Activated gamma-delta T cell treated with Interleukin-2 at 50 U/mL for 16 hours (primary cell): ENCODE measurements at places on chromosomes 7 and 10.

- DNase-seq, result no peak
These were observed 91.4 kb upstream of the PTN start for GRCh38 chr7:137434946-137435345.

DNA sequence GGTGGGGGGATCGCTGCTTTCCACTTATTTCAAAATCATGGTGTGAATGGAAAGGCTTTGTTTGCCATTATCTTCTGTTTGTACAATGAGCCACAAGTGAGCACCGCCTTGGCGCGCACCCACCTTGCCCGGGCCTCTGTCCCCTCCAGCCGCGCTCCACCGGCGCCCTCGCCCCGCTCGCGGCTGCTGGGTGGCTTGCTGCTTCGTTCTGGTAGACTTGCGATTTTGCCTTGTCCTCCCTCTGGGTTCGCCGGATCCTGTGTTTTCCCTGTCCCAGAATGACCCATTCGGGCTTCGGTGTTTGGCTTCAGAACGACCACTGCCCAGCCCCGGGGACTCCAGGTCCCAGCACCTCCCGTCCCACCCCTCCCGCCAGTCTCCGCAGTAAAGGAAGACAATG is 273.0 kb upstream of the BMPER start:
- no peak for DNase-seq

DNA sequence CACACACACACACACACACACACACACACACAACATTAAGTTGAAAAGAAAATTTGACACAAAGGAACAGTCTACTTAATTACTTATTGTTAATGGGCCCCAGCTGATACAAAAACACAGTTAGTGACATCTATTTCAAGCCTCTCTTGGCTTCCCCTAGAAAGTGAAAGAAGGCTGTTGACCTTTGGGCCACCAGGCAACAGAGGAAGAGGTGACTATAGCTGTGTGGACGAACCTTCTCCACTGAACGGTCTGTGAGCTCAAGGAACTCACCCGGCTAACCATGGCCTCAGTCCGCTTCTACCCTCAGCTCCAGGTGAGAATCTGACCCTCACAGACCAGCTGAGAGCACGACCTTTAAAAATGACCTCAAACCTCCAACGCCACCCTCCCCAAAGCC is 32.9 kb upstream of the CALN1 start:
- no peak for DNase-seq

DNA sequence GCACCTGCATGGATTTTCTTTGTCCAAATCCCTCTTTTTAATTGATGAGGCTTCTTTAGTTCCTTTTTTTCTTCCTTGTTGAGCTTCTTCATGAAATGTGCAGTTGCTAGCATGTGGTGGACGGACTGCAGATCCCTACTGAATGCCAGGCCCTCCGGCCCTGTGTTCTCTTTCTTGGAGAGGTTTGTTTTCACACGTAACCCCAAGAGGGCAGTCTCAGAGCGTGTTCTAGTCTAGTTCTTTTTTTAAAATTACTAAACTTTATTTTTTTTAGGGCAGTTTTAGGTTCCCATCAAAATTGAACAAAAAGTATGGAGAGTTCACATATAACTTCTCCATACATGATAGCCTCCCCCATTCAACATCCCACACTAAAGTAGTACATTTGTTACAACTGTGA is 190.0 kb downstream of the CFTR start:
- no peak for DNase-seq

GRCh38 chr7:82676777-82677463 is 233.3 kb upstream of the CACNA2D1 start:
- no peak for DNase-seq

DNA sequence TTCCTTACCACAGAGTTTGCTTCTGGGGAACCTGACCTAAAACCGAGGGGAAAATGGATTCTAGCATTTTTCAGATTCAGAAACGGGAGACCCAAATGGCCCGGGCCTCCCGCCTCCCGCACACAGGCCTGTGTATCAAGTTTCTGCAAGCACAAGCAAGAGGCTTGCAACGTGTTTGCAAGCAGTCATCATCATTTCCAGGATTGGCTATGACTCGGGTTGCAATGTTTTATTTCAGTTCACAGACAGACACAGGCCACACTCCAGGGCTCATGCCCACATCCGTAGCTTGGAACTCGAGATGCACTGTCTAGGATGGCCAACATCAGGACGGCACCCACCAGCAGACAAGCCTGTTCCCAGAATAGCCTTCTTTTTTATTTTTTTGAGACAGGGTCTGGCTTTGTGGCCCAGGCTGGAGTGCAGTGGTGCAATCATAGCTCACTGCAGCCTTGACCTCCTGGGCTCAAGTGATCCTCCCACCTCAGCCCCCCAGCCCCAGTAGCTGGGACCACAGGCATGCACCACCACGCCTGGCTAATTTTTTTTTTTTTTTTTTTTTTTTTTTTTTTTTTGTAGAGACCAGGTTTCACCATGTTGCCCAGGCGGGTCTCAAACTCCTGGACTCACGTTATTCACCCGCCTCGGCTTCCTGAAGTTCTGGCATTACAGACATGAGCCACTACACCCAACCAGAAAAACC is 68.1 kb upstream of the FOXK1 start:
- no peak for DNase-seq

GRCh38 chr10:24806262-24806661 is 82.6 kb upstream of the ARHGAP21 start:
- no peak for DNase-seq

DNA sequence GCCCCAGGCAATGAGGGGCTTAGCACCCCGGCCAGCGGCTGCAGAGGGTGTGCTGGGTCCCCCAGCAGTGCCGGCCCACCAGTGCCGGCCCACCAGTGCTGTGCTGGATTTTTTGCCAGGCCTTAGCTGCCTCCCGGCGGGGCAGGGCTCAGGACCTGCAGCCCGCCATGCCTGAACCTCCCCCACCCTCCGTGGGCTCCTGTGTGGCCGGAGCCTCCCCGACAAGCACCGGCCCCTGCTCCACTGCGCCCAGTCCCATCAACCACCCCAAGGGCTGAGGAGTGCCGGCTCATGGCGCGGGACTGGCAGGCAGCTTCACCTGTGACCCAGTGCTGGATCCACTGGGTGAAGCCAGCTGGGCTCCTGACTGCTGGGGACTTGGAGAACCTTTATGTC is 3.5 kb upstream of the ACSL5 start:
- DNase-seq, result no peak

DNA sequence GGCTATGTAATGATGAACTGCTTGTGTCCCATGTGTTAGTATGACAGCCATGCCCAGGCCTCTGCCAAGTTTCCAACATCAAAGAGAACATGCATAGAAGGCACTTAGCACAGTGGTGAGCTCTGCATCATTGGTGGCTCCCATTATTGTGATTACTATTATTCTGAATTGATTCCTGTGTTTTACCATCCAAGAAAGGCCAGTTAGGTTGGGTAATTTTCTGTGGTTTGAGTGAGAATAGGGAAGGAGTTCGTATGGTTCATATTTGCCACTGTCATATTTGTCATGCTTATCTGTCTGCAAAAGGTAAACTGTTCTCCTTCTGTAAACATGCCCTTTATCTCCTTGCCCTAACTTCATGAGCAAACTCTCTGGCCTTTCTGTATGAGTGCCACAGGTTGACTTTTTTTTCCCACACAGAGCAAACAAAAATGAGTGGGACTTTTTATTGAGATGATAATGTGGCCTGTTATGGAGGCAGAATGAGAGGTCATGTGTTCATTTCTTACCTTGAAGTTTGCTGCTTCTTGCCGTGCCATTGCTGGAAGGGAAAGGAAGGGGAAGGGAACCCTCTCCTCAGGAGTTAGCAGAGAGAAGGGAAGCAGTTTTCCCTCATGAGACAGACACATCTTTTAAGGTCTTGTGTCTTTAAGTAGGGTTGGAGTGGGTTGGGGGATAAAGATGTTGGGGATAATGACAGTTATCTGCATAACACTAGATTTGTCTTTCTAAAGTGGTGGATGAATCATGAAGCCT is 301.9 kb downstream of the LRMDA start:
- no peak for DNase-seq

- no peak for DNase-seq
These were observed 25.2 kb downstream of the FOXK1 start for GRCh38 chr7:4707217-4707741.

DNA sequence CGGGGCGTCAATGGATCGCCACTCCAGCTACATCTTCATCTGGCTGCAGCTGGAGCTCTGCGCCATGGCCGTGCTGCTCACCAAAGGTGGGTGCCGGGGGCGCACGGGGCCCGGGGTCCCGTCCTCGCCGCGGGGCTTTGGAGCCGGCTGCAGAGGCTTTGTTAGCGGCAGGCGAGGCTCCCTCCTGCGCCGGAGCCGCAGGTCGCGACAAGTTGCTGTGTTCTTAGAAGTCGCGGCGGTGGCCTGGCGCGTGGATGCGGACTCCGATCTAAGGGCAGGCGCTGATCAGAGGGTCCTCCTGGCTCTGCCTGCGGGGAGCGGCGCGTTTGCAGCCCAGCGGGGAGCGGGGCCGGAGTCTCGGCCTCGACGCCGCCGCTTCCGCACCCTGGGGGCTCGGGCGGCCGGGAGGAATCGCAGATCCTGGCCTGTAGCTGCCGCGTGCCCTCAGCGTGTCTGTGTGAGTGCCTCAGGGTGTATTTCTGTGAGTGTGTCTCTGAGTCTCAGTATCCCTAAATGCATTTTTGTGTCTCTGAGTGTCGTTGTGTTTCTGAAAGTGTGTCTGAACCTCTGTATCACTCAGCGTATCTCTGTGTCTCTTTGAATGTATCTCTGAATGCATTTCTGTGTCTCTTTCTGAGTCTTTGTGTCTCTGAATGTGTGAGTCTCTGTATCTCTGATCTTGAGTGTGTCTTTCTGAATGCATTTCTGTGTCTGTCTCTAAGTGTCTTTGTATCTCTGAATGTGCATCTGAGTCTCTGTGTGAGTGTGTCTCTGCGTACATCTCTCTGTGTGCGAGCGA is 766 bp downstream of the BAMBI start:
- DNase-seq, result peak; percentile 21

- DNase-seq, result no peak
These were observed 9.2 kb downstream of the AQP1 start for GRCh38 chr7:30920584-30921539.

DNA sequence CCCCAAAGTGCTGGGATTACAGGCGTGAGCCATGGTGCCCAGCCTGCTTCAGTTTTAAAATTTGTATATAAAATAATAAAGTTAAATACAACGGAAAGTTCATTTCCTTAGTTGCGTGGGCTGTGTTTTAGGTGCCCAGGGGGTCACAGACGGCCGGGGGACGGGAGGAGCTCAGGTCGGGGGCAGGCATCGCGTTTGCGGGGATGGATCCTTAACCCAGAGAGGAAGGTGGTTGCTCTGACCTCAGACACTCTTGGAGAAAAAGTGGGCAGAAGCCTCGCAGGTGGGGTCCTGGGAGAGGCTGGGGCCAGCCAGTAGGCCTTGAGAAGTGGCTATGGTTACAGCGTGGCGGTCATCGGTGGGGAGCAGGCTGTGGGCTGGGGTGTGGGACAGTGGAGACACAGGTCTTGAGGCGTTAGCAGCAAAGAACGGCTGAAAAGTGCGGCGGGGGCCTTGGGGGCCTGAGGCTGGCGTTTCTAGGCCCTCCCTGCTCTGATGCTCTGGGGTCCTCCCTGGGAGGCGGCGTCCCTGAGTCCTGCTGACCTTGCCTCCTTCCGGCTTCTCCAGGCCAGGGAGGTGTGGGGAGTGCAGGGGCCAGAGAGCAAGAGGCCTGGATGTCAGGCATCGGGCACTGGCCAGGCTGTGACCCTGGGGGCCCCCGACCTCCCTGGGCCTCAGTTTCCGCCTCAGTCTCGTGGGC is 54.4 kb downstream of the UNCX start:
- DNase-seq, result no peak

- no peak for DNase-seq
These were observed 177.9 kb downstream of the DNAJB6 start for GRCh38 chr7:157514746-157515145.

GRCh38 chr7:15007507-15007906 is 105.0 kb upstream of the DGKB start:
- DNase-seq, result no peak

DNA sequence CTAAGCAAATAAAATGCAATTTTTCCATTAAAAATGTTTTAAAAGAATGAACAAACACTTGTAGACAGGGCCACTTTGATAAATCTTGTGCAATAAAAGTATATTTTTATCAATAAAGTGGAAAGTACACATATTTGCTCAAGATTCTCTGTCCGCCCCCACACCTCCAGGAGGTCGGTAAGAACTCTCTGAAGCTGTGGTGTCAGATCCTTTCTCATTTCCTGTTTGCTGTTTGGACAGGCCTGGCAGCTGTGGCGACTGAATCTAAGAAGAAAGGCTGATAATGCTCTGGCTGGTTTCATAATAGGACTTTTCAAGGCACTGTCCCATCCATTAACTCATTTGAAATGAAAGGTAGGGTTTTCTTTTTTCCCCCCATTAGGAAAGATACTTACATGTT is 15.3 kb upstream of the ASB4 start:
- no peak for DNase-seq

DNA sequence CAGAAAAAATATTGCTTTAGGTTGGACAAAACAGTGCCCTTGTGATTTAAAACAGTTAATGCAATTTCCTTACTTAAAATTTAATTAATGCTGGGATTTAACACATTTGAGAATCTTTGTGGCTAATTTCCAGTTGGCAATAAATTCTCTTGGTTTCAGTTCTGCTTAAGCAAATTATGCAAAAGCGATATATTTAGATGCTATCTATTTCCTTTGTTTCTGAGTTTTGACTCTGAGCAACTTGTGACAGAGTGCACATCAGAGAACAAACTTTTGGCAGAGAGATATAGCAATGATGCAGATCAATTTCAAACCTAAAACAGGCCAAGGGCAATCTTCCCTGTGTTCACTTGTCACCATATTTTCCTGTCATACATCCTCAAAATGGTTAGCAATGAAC is 933.6 kb upstream of the ZWINT start:
- no peak for DNase-seq

GRCh38 chr10:131250454-131251145 is 60.9 kb downstream of the TCERG1L start:
- no peak for DNase-seq

DNA sequence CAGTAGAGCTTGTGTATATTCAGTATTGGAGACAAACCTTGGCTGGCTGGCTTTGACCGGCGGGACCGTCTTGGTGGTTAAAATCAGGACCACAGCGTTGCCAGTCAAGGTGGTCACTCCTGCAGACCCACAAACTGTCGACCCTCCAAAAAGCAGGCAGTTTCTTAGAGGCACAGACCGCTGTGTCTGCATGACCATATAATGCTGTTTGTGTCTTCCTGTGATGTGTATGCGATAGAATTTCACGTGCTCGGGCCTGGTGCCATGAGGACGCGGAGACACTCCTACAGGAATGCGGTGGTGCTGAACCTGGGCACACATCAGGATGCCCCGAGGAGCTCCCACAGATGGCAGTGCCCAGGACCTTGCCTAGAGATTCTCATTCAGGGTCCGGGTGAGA is 34.8 kb downstream of the BNIP3 start:
- no peak for DNase-seq

- DNase-seq, result no peak
These were observed 30.0 kb downstream of the GPR141 start for GRCh38 chr7:37713613-37714012.

DNA sequence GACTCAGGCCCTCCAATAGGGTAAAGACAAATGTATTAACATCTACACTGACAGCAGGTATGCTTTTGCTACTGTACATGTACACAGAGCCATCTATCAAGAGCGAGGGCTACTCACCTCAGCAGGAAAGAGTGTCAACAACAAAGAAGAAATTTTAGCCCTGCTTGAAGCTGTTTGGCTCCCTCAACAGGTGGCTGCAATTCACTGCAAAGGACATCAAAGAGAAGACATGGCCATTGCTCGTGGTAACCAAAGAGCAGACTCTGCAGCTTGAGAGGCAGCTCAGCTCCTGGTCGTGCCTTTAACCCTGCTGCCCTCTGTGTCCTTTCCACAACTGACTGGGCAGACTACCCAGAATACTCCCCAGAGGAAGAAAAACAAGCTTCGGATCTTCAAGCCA is 5.1 kb downstream of the AKR1B15 start:
- DNase-seq, result no peak
